ENCODE measurements at places on chromosomes 3 and 15. TPM values are rescaled to one million over a fixed set of nuclear protein-coding genes. Genes with fewer than 3 reads are reported as not detected.

GRCh38 chr15:58475573-58476524 is 44.1 kb downstream of the LIPC start:
- no peak overlapping the region for H3K4me3 ChIP-seq
- H3K27ac ChIP-seq: no peak overlapping the region
- no peaks in the 10 kb centered on the region for H3K36me3 ChIP-seq
- no peak for DNase-seq
- peaks cover 62% of the 10 kb centered on the region for H3K4me1 ChIP-seq

- no peaks in the 10 kb centered on the region for H3K27me3 ChIP-seq
- H3K36me3 ChIP-seq: no peaks in the 10 kb centered on the region
- H3K27ac ChIP-seq: no peak overlapping the region
Measured at GRCh38 chr15:33146051-33146450, 48.5 kb downstream of the FMN1 start.

GRCh38 chr3:128112357-128112968 is 11.1 kb downstream of the RUVBL1 start:
- H3K4me1 ChIP-seq: peaks cover 42% of the 10 kb centered on the region
- H3K27me3 ChIP-seq: no peaks in the 10 kb centered on the region
- DNase-seq: peak; percentile 64
- H3K27ac ChIP-seq: peak overlapping the region; percentile 98

GRCh38 chr3:9153904-9154619 is 95.4 kb downstream of the SRGAP3 start:
- no peak overlapping the region for H3K27ac ChIP-seq
- no peaks in the 10 kb centered on the region for H3K27me3 ChIP-seq
- H3K36me3 ChIP-seq: peaks cover 12% of the 10 kb centered on the region
- no peak overlapping the region for H3K4me3 ChIP-seq

DNA sequence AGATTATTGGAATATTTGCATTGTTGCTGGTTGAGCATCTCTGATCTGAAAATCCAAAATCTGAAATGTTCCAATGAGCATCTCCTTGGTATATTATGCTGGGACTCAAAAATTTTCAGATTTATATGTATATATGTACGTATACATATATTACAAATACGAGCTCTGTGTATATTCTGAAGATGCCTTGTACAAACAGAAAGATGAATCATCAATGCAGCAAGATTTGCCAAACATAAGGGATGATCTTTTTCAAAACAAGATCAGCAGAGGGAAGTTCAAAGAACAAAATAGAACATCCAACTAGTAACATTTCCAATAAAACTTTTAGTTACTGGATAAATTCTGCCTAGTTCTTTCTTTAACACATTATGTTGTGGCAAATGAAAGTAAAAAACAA is 42.5 kb downstream of the HERC1 start:
- peaks cover 17% of the 10 kb centered on the region for H3K4me1 ChIP-seq
- peaks cover 3% of the 10 kb centered on the region for H3K36me3 ChIP-seq
- no peaks in the 10 kb centered on the region for H3K27me3 ChIP-seq

DNA sequence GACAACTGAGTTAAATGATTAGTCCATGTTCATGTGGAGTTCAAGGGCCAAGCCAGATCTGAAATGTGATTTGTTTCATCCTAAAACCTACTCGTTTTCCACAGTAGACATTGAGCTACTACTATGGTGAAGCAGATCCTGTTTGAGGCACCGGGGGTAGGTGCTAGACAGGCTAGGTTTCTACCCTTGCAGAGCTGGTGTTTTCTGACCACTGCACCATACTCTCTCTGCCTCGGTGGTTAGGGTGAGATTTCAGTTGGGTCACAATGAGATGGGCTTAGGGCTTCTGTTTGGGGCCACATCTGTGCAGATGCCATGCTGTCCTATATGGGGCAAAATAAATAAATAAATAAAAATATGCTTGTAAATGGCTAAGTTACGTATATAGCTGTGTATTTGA is 99.3 kb downstream of the OXNAD1 start:
- H3K27ac ChIP-seq: no peak overlapping the region
- peaks cover 20% of the 10 kb centered on the region for H3K4me1 ChIP-seq
- no peak overlapping the region for H3K4me3 ChIP-seq
- H3K27me3 ChIP-seq: no peaks in the 10 kb centered on the region
- DNase-seq: no peak

SMCO1 gene
- total RNA-seq: not detected

GRCh38 chr3:41808152-41808551 is 153.8 kb downstream of the ULK4 start:
- H3K4me1 ChIP-seq: no peaks in the 10 kb centered on the region
- H3K36me3 ChIP-seq: no peaks in the 10 kb centered on the region
- no peak for DNase-seq
- no peaks in the 10 kb centered on the region for H3K27me3 ChIP-seq

GRCh38 chr3:120645083-120645845 is 36.8 kb downstream of the HGD start:
- H3K27me3 ChIP-seq: no peaks in the 10 kb centered on the region
- H3K4me3 ChIP-seq: no peak overlapping the region
- H3K36me3 ChIP-seq: no peaks in the 10 kb centered on the region
- no peak for DNase-seq
- no peak overlapping the region for H3K27ac ChIP-seq

GRCh38 chr3:157111518-157111917 is 48.4 kb downstream of the CCNL1 start:
- no peaks in the 10 kb centered on the region for H3K27me3 ChIP-seq
- H3K27ac ChIP-seq: no peak overlapping the region
- peaks cover 12% of the 10 kb centered on the region for H3K4me1 ChIP-seq
- H3K36me3 ChIP-seq: no peaks in the 10 kb centered on the region
- no peak overlapping the region for H3K4me3 ChIP-seq
- DNase-seq: no peak

KNG1 gene
- total RNA-seq: not detected

- peaks cover 12% of the 10 kb centered on the region for H3K27me3 ChIP-seq
- no peaks in the 10 kb centered on the region for H3K36me3 ChIP-seq
- no peak for DNase-seq
- no peak overlapping the region for H3K27ac ChIP-seq
- peaks cover under 1% of the 10 kb centered on the region for H3K4me1 ChIP-seq
Measured at GRCh38 chr3:42826141-42826540, 16.9 kb downstream of the ACKR2 start.

- DNase-seq: no peak
- no peak overlapping the region for H3K4me3 ChIP-seq
- H3K36me3 ChIP-seq: no peaks in the 10 kb centered on the region
- H3K27me3 ChIP-seq: no peaks in the 10 kb centered on the region
- H3K27ac ChIP-seq: no peak overlapping the region
- no peaks in the 10 kb centered on the region for H3K4me1 ChIP-seq
Measured at GRCh38 chr3:64730681-64731080, 42.9 kb upstream of the ADAMTS9 start.

DNA sequence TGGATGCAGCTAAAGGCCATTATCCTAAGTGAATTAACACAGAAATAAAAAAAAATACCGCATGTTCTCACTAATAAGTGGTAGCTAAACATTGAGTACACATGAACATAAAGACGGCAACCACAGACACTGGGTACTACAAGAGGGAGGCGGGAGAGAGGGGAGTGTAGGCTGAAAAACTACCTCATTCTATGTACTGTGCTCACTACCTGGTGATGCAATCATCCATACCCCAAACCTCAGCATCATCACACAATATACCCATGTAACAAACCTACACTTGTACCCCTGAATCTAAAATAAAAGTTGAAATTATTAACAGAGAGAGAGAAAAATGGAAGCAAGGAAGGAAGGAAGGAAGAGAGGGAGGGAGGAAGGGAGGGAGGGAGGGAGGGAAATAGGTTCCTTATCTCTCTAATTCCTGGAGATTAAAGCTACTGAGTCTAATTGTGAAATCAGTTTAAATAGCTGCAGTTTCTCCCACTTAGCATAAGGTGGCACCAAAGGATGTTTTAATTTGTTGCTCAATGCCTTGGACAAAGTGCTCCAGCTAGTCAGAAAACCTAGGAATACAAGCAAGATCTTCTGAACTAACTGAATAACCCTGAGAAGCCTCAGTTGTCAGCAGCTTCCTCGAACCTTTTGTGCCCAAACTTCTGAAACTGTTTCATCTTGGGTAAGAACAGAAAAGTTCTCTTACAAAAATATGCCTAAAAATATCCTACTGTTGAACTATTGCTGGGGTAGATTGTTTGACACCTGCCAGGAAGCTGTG is 79.4 kb upstream of the ATP11B start:
- peaks cover 12% of the 10 kb centered on the region for H3K4me1 ChIP-seq

- H3K27ac ChIP-seq: no peak overlapping the region
- no peaks in the 10 kb centered on the region for H3K4me1 ChIP-seq
- no peaks in the 10 kb centered on the region for H3K36me3 ChIP-seq
- no peak overlapping the region for H3K4me3 ChIP-seq
- no peak for DNase-seq
Measured at GRCh38 chr3:124951511-124952281, 17.1 kb upstream of the MUC13 start.

- peak overlapping the region; percentile 98 for H3K27ac ChIP-seq
- peak overlapping the region; percentile 100 for H3K4me3 ChIP-seq
- H3K36me3 ChIP-seq: peaks cover 11% of the 10 kb centered on the region
- no peaks in the 10 kb centered on the region for H3K27me3 ChIP-seq
- H3K4me1 ChIP-seq: peaks cover 30% of the 10 kb centered on the region
Measured at GRCh38 chr15:90994059-90994416, 297 bp downstream of the PRC1 start.

RETNLB gene
- total RNA-seq: not detected

DNA sequence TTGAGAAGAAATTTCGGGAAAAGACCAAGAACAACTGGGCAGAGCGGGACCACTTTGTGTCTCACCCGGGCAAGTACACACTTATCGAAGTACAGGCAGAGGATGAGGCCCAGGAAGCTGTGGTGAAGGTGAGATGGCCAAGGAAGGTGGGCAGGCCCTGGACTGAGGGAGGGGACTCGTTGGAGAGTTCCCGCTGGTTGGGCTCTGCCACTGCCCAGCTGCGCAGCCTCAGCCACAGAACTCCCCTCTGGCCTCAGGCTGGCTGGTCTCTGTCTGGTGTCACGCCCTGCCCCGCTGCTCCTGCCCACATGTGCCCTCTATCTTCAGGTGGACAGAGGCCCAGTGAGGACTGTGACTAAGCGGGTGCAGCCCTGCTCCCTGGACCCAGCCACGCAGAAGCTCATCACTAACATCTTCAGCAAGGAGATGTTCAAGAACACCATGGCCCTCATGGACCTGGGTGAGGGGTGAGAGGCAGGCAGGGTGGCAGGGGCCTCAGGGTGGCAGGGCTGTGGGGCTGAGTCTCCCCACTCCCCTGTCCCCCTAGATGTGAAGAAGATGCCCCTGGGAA is 2.4 kb downstream of the PARP3 start:
- no peak overlapping the region for H3K27ac ChIP-seq
- H3K4me3 ChIP-seq: no peak overlapping the region
- H3K27me3 ChIP-seq: no peaks in the 10 kb centered on the region
- DNase-seq: no peak
- H3K36me3 ChIP-seq: no peaks in the 10 kb centered on the region
- H3K4me1 ChIP-seq: peaks cover 25% of the 10 kb centered on the region

DNA sequence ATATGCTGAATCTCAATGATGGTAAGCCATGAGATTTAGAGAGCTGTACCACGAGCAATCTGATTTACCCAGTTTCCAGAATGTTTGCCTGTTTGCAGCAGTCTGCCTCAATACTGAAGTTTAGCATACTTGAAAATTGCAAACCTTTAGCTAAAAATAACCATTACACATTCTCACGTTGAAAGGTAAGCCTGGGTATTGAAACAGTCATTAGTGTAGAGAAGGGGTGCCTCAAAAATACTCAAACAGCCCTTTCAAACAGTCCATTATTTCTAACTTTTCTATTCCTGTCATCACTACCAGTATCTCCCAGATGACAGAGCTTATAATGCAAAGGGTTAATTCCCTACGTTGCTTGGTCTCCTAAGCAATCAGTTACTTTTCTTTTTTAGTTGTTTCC is 111.8 kb upstream of the MBNL1 start:
- no peak for DNase-seq
- H3K4me3 ChIP-seq: no peak overlapping the region

- no peaks in the 10 kb centered on the region for H3K27me3 ChIP-seq
- no peak for DNase-seq
- no peaks in the 10 kb centered on the region for H3K4me1 ChIP-seq
- no peak overlapping the region for H3K4me3 ChIP-seq
Measured at GRCh38 chr3:39725321-39725720, 84.1 kb upstream of the MYRIP start.

CCR8 gene
- 1.7 TPM for total RNA-seq

DNA sequence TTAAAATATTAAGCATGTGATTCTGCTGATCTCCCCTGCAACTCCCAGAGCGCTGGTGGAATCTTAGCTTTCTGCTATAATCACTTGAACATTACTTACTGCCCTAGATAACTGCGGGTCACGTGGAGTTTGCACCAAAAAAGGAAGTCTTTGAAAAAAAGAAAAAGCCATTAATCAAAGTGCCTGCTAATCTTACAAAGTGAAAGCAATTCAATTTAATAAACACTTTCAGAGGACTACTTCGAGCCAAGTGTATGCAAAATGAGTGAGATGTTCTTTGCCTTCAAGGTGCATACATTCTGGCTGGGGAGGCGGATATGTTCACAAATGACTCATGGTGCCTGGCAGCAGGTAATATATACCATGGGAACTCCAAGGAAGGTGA is 109.9 kb upstream of the GAP43 start:
- peaks cover 26% of the 10 kb centered on the region for H3K4me1 ChIP-seq
- H3K27me3 ChIP-seq: peaks cover 45% of the 10 kb centered on the region
- DNase-seq: no peak
- peak overlapping the region; percentile 93 for H3K4me3 ChIP-seq

- no peaks in the 10 kb centered on the region for H3K36me3 ChIP-seq
- peaks cover 28% of the 10 kb centered on the region for H3K4me1 ChIP-seq
- H3K27me3 ChIP-seq: peaks cover 28% of the 10 kb centered on the region
- H3K27ac ChIP-seq: no peak overlapping the region
Measured at GRCh38 chr3:51734572-51734907, 27.7 kb downstream of the GRM2 start.

GRCh38 chr15:43771816-43772215 is 5.0 kb downstream of the ELL3 start:
- peaks cover 12% of the 10 kb centered on the region for H3K4me1 ChIP-seq
- no peaks in the 10 kb centered on the region for H3K27me3 ChIP-seq
- no peak for DNase-seq
- H3K36me3 ChIP-seq: peaks cover 3% of the 10 kb centered on the region
- H3K4me3 ChIP-seq: no peak overlapping the region

C3orf70 gene
- not detected for total RNA-seq

DNA sequence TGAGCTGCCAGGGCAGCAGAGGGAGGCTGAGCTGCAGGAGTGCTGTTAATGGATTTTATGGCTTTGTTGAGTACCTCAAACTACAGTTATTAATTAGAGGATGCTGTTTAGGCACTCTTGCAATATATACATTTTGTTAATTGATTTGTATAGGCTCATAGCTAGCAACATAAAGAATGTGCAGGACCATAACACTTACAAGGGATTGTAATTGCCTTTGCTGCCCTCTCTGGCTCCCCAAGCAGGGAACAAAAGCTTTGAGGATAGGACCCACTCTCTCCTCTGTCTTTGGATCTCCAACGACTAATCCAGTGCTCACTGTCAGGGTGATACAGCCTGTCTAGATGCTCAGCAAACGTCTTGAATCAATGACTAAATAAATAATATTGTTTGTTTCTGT is 1.2 kb upstream of the CLSTN2 start:
- no peak overlapping the region for H3K27ac ChIP-seq
- peaks cover 64% of the 10 kb centered on the region for H3K27me3 ChIP-seq
- H3K36me3 ChIP-seq: peaks cover 2% of the 10 kb centered on the region
- H3K4me1 ChIP-seq: peaks cover 10% of the 10 kb centered on the region

OR5K1 gene
- total RNA-seq: not detected

GRCh38 chr3:196942915-196943277 is 568 bp upstream of the NCBP2 start:
- no peaks in the 10 kb centered on the region for H3K27me3 ChIP-seq
- peak overlapping the region; percentile 93 for H3K27ac ChIP-seq
- DNase-seq: peak; percentile 27
- H3K36me3 ChIP-seq: peaks cover 13% of the 10 kb centered on the region
- peak overlapping the region; percentile 98 for H3K4me3 ChIP-seq
- peaks cover 64% of the 10 kb centered on the region for H3K4me1 ChIP-seq

GRCh38 chr3:30193625-30194044 is 412.8 kb upstream of the TGFBR2 start:
- no peaks in the 10 kb centered on the region for H3K27me3 ChIP-seq
- no peak overlapping the region for H3K27ac ChIP-seq
- H3K4me1 ChIP-seq: no peaks in the 10 kb centered on the region
- H3K36me3 ChIP-seq: no peaks in the 10 kb centered on the region
